ENCODE measurements at places on chromosomes 7 and 10.

DNA sequence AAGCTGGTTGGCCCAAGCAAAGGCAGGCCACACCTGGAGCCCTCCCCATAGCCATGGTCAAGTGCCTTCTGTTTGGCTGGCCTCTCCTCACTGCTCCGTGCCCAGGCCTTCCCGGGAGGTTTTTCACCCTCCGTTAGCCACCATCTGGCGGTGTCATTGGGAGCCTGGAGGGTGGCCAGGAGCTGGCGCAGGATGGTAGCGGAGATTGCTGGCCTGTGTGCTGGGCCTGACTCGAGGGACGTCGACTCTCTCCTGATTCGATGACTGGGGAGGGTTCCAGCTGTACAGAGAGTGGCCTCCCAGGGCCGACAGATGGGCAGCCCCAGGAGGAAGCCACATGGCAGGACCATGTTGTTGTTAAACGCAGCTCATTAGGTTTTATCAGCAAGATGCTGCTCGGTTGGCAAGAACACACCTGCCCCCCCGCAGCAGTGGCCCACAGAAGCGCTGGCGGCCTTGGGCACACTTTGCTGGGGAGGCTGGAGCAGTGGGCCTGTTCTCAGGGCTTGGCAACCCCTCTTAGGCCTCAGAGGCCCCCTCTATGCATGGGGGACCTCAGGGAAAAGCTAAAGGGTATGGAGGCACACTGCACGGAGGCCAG lies 64.0 kb upstream of the CACUL1 start:
- DNase-seq: no peak

DNA sequence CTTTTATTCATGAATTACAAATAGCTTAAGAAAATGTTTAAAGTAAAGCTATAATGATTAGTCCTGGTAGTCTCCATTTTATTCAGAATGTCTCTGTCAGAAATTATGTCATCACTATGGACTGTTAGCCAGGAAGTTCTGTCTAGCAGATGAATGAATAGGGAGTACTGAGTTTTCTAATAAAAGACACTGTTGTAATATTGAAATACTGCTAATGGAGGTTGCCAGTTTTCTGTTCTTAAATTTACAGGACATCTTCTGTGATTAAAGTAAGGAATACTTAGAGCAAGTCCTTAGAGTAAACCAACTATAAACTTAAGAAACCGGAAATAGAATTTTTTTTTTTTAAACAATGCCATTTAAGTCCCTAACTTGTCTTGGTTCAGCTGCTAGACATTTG lies 309.8 kb downstream of the ADK start:
- DNase-seq: peak; percentile 13

DNA sequence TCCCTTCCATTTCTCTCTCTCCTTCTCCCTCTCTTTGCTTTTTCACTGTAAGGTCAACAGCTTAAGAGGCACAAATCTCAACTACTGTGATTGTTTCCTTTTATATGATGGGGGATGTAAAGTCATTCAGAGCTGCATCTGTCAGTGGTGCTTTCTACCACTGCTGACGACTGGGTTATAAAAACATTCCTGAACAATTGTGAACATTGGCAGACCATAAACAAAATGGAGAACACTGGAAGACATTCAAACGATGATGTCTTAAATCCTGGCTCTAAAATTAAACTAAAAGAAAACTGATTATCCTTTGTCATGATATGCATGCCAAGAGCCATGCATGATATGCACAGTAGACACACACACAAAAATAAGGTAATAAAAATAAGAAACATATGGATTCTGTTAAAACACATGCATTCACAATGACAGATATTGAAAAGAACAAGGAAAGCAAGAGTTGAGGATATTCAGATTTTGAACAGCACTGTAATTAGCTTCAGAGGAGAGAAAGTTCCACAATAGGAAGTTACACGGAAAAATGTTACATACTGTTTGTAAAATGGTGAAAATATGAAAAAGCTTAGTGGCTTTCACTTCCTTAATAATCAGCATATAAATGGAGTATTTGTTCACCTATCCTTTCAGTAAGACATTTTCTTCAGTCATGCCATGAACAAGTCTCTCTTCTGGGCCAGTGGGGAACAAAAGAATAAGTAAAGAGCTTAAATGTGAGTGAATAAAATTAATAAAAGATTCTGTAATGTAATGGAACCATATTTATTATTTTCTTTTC lies 89.2 kb downstream of the RNLS start:
- no peak for DNase-seq

- DNase-seq: no peak
These were observed 171.9 kb downstream of the FGFR2 start for GRCh38 chr10:121426307-121426706.

DNA sequence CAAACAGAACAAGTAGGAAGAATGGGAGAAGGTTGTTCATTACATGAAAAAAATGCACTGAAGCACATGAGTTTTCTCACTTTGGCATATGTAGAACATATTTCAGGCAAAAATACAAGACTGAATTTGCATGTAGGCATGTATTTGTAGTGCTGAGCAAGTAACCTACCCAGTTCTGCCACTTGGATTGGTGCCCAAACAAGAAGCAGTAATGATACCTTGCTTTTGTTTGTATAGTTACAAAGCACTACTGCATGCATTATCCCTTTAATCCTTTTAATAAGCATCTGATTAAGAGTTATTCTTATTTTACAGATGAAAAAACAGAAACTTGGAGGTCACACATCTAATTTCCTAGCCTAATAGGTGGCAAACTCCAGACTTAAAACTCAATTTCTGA lies 23.1 kb upstream of the CTTNBP2 start:
- DNase-seq: no peak

- DNase-seq: peak; percentile 68
These were observed 18.3 kb downstream of the UBE2D1 start for GRCh38 chr10:58352956-58353610.

GRCh38 chr10:35185260-35186034 lies 58.8 kb downstream of the CREM start:
- no peak for DNase-seq

- no peak for DNase-seq
These were observed 130.6 kb downstream of the CAMK1D start for GRCh38 chr10:12479924-12480323.

DNA sequence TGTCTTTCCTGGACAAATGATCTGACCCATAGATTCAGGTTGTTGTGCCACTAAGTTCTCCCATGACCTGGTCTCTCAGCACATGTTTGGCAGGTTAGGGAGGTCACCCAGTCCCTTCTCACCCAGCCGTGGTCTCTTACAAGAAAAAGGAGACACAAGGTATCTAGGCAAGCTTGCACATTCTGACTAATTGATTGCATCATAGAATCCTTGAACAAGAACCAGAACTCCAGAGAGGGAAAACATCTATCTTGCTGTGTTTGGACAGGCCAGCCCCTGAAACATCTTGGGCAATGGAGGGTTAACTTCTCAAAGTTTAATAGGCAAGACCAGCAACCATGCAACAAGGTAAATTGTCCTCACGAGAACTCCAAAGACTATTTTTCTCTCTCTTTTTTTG lies 8.5 kb upstream of the HK1 start:
- DNase-seq: peak; percentile 83

DNA sequence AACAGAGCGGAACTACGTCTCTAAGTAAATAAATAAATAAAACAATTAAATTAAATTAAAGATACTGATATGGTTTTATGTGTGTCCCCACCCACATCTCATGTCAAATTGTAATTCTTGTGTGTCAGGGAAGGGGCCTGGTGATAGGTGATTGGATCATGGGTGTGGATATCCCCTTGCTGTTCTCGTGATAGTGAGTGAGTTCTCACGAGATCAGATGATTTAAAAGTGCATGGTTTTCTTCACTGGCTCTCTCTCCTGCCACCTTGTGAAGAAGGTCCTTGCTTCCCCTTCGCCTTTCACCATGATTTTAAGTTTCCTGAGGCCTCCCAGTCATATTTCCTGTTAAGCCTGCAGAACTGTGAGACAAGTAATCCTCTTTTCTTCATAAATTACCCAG lies 29.0 kb upstream of the OGDHL start:
- DNase-seq: no peak

GRCh38 chr10:110042181-110042580 lies 34.4 kb downstream of the ADD3 start:
- peak; percentile 22 for DNase-seq

- DNase-seq: no peak
These were observed 528 bp downstream of the CAMK2G start for GRCh38 chr10:73873838-73874215.

DNA sequence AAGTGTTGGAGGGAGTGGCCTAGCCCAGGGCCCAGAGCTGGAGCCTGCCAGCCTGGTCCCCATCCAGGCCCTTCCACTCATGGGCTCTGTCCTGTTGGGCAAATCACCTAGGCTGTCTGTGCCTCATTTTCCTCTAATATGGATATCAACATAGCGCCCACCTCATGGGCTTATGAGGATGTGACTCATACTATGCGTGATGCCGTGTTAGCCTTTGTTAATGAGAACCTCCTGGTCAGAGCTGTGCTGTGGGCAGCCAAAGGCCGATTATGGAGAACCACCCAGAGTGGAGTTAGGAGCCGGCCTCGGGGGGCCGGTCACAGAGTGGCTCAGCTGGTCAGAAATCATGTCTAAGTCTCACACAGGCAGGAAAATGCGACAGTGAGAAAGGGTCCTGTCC lies 306.4 kb downstream of the PAXIP1 start:
- no peak for DNase-seq

DNA sequence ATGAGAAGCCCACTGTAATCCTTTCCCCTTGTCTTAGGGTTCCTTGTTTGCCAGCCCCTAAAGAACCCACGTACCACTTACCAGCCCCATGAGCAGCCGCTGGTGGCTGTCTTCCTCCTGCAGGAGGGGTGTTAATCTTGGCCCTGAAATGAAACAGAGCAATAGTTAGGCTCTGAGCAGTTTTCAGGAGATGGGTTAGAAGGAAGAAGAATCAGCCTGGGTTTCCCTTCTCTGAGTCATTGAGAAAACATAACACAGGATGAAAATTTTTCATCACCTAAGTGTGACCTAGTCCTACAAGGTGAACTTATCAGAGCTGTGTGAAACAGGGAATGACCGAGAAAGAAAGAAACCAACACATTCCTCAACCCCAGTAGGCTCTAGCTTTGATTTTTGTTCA lies 90.0 kb downstream of the GSAP start:
- DNase-seq: no peak

DNA sequence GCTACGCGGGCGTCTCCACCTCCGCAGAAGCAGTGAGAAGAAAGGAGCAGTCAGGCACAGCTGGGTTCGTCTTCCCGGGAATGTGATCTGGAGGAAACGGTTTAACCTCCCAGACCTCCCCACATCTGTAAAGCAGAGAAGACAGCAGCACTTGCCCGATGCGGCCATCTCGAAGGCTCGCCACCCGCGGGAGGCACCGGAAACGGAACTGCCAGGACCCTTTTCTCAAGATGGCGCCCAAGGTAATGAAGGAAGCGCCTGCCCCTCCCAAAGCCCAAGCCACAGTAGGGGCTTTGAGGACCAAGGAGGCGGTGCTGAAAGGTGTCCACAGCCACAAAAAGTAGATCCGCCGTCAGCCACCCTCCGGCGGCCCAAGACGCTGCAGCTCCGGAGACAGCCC lies 41.7 kb downstream of the ASB13 start:
- no peak for DNase-seq

GRCh38 chr7:3067606-3068380 lies 24.1 kb upstream of the CARD11 start:
- no peak for DNase-seq

DNA sequence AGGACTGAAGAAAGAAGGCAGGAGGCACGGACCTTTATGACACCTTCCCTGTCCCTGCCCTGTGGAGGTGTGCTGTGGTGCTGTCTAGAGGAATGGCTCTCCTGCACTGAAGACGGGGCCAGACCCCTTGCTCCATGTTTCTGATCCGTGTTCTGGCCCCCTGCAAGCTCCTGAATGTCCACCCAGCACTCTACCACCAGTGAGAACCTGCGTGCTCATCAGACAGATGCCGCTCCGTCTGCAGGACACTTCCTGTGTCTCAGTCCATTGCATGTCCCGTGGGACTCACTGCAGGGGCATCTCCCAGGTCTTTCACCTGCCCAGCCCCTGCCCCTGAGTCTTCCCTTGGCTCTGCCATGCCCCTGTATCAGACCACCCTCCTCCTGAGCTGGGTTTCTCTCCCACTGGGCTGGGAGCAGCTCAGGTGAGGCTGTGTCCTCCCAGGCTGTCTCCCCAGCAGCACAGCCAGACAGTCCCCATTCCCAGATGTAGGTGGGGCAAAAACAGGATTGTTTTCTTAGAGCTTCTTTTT lies 278.3 kb upstream of the ZNF32 start:
- no peak for DNase-seq

DNA sequence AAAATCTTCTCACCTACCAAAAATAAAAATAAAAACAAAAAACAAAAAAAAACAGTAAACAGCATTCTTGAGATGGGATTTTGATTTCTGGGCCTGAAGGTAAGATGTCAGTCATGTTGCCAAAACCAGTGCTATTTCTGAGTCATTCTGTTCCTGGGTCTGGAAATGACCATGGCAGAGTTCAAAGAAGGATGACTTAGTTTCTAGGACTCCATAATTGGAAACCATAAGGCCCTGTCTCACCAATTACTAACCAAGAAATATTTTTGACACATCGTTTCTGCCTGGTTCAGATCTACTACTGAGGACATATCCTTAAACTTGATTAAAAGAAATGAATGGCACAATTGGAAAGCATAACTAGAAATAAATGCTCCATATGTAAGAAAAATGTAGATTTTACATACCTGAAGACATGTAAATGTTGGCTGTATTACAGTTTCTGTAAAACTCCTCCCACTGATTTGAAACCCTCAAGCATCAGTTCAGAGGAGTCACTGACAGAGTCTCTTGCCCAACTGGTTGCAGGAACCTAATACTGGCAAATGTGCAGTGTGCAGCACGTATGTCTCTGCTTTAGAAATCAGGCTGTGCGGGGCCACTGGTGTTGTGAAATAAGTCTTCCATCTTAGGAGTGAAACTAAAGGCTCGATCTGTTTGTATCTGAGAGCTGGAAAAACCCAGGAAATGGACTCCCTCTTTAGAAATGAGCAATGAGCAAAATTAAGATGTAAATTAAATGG lies 84.8 kb upstream of the EGR2 start:
- no peak for DNase-seq

GRCh38 chr10:103416436-103417147 lies 20.2 kb downstream of the PDCD11 start:
- peak; percentile 62 for DNase-seq

- DNase-seq: peak; percentile 67
These were observed 13.9 kb downstream of the CUBN start for GRCh38 chr10:17115683-17116082.

DNA sequence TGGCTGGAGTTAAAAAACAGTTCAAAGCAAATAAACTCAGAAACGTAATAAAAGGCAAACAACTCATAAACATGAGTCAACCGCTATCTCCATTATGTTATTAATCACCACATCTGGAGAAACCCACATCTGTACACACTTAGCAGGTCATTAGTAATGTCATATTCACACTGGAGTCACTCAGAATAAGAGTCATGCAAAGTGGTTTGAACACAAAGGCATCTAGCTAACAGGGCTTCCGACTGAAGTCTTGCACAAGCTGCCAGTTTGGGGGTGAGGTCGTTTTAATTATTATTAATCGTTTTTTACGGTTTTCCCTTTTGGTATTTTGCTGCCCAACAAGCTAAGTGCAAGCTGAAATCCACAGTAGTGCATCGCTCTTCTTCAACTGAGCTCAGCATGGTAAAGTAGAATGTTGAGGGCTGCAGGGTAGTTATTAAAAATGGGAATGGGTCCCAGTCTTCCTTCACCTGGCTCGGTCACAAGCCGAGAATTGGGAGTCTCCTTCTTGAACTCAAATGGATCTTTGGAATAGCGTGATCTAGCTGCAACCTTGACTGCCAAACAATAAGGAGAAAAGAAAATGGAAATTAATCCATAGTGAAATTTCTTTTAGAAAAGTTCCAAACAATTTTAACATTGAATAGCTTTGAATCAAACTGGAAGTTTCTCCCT lies 663.5 kb downstream of the KCNMA1 start:
- DNase-seq: no peak

All from amniotic epithelial cell (primary cell).